Activated T-cell treated with anti-CD3 and anti-CD28 coated beads, Interleukin-2, amount 50 U/mL, for 4 hours (primary cell): ENCODE measurements at places on chromosomes 2 and 18.

- DNase-seq: no peak
Observed at GRCh38 chr2:48943436-48943835, 187.9 kb upstream of the LHCGR start.

DNA sequence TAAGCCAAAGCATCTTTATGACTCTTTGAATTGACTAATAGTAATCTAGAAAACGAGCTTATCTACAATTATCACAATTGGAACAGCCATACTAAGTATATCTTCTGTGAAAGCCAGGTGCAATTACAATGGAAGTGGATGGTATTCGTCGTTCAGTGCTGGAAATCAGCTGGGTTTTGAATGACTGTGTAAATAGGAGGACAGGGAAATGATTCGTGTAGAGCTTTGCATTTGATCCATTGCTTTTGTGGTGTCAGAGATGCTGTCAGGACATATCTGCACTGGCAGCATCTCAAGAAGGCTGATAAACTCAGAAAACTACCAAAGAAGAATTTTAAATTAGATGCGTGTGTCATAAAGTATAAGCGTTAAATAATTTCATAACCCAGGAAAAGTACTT is 187.1 kb downstream of the ZNF407 start:
- no peak for DNase-seq

DNA sequence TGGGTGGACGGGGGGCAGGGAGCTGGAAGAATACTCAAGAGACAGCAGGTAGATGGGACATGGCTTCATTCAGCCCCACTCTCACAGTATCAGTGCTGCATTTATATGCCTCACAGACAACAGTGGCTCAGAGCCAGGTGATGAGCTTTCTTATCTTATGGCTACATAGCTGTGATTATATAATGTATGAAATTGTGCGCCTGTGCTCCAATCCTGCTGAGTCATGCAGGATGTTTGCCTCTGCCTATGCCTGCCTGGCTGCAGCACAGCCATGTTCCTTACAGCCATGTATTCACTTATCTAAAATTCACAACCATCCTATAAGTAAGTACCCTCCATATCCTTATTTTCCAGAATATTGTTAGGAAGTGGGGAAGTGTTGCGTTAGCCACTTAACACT is 37.7 kb upstream of the RNF103 start:
- no peak for DNase-seq

GRCh38 chr2:53859206-53860181 is at the start of gene GPR75:
Gene GPR75, minus strand, starts transcription at chr2:53859967. Its CDS starts 5,211 bp downstream, at chr2:53854756.
- DNase-seq: no peak

DNA sequence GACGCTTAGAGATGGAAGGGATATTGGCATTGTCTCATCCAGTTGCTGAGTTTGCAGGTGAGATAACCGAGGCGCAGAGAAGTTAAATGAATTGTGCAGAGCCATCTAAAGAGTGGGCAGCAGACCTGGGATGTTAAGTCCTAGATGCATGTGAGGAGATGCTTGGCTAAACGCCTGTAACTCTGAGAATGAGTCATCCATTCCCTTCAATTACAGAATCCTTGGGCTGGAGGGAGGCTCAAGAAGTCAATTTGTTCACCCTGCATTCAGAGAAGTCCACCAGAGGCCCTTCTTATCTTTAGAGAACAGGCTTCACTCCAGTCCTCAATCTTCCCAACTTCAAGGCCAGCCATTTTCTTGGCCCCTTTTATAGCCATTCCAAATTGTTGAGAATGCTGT is 1.6 kb downstream of the EHD3 start:
- no peak for DNase-seq

GRCh38 chr2:226387499-226387942 is 412.1 kb downstream of the IRS1 start:
- no peak for DNase-seq

DNA sequence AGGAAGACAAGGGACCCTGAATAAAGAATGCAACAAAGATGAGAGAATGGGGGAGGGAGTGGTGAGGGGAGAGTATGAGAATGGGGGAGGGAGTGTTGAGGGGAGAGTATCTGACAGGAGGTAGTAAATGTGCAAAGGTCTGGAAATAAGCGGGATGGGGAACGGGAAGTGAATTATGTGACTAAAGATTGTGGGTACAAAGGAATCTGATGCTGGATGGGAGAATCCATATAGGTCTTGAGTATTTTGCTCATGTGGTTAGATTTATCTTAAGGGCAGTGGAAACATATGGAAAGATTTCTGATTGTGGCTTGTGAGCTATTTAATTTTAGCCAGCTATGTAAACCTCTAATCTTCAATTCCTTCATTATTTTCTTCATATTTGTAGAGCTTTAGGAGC is 593.4 kb downstream of the DCC start:
- DNase-seq: no peak
